ENCODE measurements at places on chromosomes 11 and 22.

DNA sequence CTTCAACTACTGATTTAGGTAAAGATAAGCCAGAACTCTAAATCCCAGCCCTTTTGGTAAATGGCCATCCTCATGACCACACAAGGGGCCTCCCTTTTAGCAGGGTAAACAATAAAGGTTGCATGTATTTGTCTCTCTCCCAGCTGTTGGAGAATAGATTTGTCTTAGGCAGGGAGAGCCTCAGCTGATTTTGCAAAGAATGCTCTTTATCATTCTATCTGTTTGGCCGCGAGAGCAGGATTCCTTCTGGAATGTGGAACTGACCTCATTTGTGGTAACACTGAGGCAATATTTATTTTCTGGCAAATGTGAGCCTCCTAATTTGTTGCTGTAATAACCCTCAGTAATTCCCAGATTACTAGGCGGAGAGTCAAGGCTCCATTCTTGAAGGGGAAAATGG is 15.3 kb downstream of the PTS start:
- DNase-seq, result no peak

GRCh38 chr11:17163736-17164135 is 44.0 kb downstream of the PIK3C2A start:
- DNase-seq, result no peak

GRCh38 chr11:65482306-65482850 is 16.5 kb upstream of the MALAT1 start:
- no peak for DNase-seq

DNA sequence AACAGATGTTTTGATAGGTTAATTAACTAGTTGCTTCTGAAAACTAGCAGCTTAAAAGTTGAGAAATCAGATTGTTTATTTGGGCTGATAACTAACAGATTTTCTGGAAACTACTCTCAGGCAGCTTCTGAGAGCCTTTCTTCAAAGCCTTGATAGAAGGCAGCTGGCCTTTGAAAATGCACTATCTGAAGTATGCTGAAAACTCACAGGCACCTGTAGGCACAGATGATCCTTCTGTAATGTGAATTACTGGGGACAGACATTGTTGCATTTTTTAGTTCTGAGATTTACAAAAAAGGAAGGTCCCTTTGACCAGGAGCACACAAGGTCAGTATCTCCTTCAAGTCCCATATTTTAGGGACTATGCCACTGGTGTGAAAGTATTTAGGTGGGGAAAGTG is 460.8 kb upstream of the CNTN5 start:
- no peak for DNase-seq

- no peak for DNase-seq
Measured at GRCh38 chr11:17502630-17503029, 26.0 kb upstream of the ABCC8 start.

DNA sequence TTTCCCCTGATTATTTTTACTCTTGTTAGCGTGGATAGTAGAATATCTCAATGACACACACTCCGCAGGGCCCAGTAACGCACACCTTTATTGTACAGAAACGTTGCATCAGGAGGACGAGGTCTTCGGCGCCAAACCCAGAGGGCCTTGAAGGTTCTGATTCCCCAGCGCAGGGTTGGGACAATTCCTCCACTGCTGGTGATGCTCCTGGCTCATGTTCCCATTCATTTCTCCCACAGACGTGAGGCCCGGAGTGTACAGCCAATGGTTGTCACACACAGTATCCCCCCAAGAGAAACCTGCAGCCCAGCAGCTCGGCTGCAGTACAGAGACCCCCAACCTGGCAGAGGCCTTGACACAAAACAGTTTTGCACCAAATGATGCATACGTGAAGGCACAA is 6.1 kb upstream of the ANO1 start:
- no peak for DNase-seq

GRCh38 chr11:31796499-31797189 is 14.5 kb downstream of the PAX6 start:
- no peak for DNase-seq

DNA sequence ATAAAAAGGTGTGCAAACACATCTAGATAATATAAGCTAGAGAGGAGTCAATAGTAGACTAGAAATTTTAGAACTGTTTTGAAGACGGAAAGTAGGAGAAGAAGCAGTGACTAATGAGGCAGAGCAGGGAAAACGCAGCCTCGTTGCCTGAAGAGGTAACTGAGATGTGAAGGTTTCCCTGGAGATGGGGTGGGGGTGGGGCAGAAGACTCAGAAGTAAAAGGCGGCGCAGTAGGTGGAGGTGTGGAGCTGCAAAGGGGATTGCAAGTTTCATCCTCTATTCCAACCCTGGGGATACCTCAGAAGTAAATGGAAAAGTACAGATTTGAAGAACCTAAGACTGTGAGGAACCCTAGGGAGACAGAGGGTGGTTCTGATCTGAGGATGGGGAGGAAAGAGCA is 109.5 kb downstream of the TMPRSS5 start:
- DNase-seq, result no peak

- DNase-seq, result no peak
Measured at GRCh38 chr22:42635531-42635930, 4.9 kb downstream of the ATP5MGL start.

DNA sequence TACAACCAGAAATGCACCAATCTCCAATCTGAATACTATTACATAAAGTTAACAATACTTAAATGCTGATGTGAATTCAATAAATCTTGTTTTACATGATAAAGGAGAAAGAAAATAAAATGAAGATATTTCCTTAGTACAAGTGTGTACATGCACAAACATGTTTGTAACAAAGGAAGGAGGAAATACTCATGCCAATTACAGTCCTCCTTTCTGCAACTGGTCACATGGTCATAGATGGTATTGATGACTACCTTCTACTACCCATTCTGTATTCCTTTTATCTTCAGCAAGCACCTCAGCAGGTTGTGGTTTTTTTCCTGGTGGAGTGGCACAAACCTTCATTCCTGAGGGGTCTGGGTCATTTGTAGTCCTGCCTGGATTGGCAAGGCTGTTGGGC is 214.2 kb upstream of the GUCY1A2 start:
- no peak for DNase-seq

- no peak for DNase-seq
Measured at GRCh38 chr22:17871726-17872458, 97.6 kb upstream of the BID start.

GRCh38 chr11:83611600-83611999 is 325.4 kb upstream of the CCDC90B start:
- no peak for DNase-seq

GRCh38 chr22:33347002-33347401 is 288.8 kb upstream of the SYN3 start:
- DNase-seq, result no peak

DNA sequence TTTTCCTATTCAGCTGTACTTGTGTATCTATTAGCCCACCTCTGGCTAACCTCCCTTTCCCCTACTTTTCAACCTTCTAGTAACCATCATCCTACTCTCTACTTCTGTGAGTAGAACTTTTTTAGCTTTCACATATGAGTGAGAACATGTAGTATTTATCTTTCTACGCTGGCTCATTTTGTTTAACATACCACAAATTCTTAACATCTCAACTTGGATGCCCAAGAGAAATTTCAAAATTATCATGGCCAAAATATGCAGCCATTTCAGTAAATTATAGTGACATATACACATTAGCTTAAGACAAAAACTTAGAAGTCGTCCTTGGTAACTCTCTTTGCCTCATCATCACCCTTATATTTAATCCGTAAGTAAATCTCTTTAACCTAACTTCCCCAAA is 34.7 kb downstream of the LUZP2 start:
- DNase-seq, result no peak

- DNase-seq, result no peak
Measured at GRCh38 chr11:111540937-111541253, 375 bp downstream of the LAYN start.

GRCh38 chr22:44702479-44703198 is 635 bp downstream of the PRR5 start:
- DNase-seq, result peak; percentile 66

DNA sequence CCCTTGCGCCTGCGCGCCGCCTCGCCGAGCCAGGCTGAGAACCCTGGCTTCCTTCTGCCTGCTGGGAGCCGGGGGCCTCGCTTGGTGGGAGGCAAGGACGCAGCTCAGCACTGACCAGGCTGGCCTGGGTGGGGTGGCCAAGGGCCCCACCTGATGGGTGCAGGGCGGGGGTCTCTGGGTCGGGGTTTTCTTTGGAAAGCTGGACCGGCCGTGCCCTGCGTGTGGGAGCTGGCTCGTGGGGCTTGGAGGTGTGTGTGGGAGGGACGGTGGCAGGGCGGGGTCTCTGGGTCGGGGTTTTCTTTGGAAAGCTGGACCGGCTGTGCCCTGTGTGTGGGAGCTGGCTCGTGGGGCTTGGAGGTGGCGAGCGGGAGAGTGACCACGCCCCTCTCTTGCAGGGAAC is 6.2 kb downstream of the GRAMD4 start:
- no peak for DNase-seq

GRCh38 chr22:20455709-20456063 is 18.1 kb upstream of the SCARF2 start:
- DNase-seq, result no peak

DNA sequence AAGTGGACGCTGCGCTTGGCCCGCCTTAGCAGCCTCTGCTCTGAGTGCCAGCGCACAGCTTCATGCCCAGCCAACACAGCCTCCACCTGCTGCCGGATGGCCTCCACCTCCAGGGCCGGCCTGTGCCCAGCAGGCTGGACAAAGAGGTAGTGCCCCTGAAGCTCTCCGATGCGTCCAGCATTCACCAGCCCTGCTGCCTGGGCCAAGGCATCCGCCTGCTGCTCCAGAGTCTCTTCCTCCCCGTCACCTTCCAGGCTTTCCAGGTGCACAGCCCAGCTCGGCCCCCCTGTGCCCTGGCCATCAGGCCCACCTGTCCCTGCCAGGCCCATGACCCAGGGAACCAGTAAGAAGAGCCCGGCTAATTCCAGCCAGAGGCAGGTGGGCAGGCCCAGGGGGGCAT is 2.5 kb downstream of the PCSK7 start:
- no peak for DNase-seq

DNA sequence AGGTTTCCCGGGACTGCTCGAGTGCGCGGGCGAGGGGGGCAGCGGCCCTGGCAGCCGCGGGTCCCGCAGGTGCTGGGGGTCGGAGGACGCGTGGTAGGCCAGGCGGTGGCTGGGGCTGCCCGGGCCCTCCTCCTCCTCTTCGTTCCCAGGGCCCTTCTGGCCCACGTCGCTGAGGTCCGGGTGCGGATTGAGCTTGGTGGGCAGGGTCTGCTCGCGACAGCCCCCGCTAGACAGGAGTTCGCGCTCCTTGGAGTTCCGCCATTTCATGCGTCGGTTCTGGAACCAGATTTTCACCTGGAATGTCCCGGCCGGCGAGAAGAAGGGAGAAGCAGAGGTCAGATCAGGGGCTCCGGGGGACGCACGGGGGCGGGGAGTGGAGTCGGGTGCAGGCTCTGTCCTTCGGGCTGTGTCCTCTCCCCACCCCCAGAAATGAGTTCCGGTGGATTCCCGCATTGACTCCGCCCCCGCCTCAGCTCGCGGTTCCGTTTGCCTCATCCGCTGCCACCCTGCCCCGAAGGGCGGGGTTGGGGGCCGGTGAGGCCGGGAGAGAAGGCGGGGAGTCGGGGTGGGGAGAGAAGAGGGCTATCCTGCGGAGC is 3.9 kb downstream of the DBX1 start:
- peak; percentile 76 for DNase-seq

DNA sequence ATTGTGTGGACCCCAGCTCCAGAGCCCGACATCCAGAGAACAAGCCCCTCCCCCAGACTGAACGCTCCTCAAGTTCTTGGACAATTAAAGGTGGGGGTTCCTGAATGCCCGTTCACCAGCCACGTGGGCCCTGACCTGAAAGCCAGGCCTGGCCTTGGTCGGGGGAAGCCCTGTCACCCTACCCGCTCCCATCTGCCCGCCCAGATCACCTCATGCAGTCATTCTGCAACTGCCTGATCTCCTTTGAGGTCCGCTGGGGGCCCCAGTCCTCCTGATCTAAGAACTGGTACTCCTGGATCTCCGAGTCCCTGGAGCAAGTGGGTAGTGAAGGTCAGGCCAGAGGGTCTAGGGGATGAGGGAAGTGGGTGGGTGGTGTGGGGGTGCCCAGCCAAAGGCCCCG is 9.1 kb upstream of the NAALADL1 start:
- DNase-seq, result no peak

- DNase-seq, result no peak
Measured at GRCh38 chr11:63765688-63766241, 2.8 kb downstream of the ZFTA start.

DNA sequence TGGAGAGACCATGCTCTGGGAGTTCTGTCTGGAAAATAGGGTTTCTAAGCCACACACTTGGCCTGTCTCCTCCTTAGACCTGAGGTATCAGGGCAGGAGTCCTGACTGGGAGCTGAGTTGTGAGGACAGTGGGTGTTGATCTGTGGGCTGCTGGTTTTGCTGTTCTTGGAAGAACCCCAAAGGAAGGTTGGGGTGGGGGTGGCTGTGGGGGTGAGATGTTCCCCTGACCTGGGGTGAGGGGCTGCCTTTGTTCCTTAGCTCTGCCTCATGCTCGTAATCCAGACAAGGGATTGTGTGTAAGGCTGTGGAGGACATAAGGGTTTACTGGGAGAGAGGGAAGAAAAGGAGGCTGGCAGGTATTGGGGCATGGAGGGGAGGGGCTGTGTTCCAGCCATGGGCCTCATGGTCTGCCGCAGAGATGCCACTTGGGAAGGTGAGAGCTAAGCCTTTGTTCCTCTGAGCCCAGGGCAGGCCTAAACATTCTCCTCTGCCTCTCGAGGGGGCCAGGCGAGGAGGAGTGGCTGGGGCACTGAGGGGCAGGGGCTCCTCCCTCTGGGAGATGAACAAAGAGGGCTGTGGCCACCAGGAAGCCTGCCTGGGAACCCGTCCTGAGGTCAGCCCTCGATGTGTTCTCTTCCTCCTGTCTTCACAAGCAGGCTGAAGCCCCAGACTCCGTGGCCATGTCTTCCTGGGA is 4.4 kb downstream of the OTOG start:
- no peak for DNase-seq

DNA sequence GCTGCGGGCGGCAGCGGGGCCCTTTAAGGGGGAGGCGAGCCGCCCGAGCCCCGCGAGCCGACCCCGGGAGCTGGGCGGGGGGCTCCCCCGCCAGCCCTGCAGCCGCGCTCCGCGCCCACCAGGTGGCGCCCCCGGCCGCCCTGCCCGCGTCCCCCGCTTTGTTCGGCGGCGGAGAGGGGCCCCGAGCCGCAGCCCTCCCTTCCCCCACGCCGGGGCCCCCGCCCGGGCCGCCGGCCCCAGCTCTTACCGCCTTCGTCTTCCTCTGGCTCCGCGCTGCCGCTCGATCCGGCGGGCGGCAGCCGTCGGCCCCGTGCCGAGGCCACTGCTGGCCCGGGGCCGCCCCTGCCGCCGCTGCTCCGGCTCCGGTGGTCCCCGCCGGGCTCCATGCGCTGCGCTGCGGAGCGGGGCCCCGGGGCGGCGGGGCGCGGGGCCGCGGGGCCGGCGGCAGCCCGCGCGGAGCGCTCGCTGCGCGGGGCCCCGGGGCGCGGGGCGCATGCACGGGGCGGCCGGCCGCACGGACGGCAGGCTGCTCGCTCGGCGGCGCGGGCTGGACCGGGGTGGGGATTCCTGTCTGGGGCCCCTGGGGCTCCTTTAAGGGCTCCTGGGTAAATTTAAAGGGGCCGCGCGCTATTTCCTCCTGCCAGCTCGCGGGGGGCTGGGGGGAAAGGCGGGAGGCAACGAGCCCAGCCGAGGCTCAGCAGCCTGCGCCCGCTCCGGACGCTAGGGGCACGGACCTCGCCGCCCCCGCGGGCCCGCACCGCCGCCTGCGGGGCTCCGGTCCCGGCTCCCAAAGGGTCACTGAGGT is at the start of gene ZFTA:
ZFTA (minus strand) TSS at position 539 of the 805 bp plus-strand sequence; CDS start at position 386, 153 bp downstream.
- DNase-seq, result peak; percentile 88

GRCh38 chr22:33576205-33576604 is 344.1 kb downstream of the LARGE1 start:
- DNase-seq, result no peak

GRCh38 chr22:50733521-50734342 is 4.3 kb upstream of the ACR start:
- DNase-seq, result no peak

GRCh38 chr22:28402060-28402459 is 277.6 kb downstream of the TTC28 start:
- DNase-seq, result no peak
